ENCODE measurements at places on chromosomes 7 and 10.

- no peak for DNase-seq
These were observed 51.7 kb upstream of the ADAM12 start for GRCh38 chr10:126439942-126440341.

GRCh38 chr10:129280155-129280502 is 186.9 kb upstream of the MGMT start:
- no peak for DNase-seq

GRCh38 chr10:115572740-115573455 is 479.7 kb downstream of the ATRNL1 start:
- DNase-seq = no peak

DNA sequence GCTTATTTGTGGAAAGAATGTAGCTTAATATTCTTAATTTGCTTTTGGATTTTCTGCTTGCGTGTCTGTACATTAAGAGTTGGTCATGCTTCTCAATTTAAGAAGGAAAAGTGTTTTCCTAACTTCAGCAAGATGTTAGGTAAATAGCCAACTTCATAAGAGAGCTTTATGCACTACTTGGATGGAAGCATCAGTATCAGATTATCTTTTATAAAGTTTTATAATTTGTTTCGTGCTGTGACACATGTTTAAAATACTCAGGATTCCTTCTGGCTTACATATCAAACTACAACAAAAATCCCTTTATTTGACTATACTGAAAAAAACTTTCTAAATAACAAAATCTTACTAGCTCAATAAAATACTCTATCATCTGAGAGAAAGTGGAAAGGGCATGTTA is 34.8 kb upstream of the AGR2 start:
- no peak for DNase-seq

- DNase-seq = no peak
These were observed 32.1 kb upstream of the HECTD2 start for GRCh38 chr10:91378061-91378460.

DNA sequence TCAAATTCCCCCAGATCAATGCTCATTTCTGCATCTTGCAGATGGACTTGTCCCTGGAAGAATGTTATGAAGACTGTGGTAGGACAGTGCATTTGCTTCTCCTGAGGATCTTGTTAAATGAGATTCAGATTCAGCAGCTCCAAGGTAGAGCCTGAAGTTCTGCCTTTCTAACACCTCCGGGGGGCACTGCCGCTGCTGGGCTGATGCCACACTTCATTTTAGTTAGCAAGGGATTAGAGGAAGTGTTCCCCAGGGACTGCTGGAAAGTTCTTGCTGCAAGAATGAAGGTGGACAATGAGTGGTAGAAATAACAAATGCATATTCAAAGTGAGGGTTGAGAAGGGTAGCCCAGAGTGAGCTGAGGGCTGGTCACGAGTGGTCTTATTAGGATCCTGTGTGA is 434.3 kb upstream of the AKR1E2 start:
- DNase-seq = no peak

DNA sequence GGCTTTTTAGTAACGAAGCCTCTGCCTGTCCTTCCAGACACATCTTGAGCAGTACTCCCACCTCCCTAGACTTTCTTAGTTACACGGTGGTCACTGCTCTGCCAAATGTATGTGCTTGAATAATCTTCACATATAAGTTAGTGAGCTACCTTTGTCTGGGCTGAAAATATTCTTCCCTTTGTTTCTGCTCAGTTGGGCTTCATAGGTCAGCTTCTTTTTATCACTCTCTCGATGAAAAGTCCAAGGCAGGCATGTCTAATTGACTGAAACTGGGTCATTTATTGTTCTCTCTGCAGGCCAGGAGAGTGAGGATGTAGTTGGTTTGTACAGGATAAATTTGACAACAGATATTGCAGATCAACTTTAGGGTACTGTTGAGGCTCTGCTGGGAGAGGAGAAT is 636.7 kb upstream of the IGFBP3 start:
- no peak for DNase-seq

GRCh38 chr10:86261941-86262687 is 104.5 kb downstream of the GRID1 start:
- DNase-seq = peak; percentile 7

DNA sequence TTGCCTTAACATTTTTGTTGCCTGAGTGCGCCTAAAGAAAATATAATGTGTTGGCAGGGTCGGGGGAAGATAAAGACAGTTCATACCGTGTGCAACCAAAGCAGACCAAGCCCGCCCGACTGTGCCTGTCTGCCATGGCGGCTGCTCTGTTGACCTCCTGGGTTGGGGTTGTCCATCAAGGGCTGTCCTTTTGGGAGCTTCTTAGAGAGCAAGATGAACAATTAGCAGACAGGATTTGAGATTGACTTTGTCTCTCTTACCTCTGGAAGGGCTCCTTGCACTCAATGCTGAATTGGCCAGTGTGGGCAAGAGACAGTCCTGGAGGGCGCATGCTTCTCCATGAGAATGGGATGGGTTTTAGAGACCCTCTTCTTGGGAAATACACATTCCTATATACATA is 319.6 kb downstream of the GLRX3 start:
- DNase-seq = no peak

DNA sequence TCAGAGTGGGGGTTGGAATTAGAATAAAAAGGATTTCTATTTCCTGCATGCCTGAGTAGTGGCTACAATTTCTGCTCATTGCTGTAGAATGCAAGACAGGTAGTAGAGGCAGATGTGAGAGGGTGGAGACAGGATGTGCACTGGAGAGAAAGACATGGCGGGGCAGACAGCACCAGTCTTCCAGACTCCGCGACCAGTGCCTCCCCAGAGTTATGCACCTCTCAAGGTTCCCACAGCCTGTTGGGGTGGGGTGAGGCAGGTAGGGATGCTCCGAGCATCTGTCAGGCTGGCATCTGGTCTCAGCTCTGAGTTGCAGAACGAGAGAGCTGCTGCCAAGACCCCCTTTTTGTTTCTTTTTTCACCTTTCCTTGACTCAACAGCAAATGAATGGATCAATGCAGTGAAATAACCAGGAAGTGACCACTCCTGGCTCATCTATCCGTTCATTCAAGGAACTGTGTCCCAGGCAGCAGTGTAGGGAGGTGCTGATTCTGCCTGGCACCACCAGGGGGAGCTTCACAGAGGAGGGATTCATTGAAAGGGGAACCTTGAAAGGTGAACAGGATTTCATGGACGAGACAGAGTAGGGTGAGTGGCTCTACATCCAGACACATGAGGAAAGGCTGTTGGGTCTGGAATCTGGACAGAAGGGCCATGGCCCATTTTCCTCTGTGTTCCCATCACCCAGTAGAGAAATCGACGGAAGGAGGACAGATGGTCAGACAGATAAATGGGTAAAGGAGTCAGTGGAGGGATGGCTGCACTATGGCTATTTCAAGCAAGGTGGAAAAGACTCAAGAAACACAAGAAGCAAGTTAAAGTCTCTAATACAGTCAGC is 17.2 kb upstream of the SLC18A3 start:
- DNase-seq = no peak

- no peak for DNase-seq
These were observed 260.3 kb upstream of the FERD3L start for GRCh38 chr7:19405541-19405940.

- DNase-seq = no peak
These were observed 481.4 kb downstream of the PTPRN2 start for GRCh38 chr7:158106272-158106671.

- DNase-seq = no peak
These were observed 21.4 kb upstream of the AOC1 start for GRCh38 chr7:150830937-150831336.

DNA sequence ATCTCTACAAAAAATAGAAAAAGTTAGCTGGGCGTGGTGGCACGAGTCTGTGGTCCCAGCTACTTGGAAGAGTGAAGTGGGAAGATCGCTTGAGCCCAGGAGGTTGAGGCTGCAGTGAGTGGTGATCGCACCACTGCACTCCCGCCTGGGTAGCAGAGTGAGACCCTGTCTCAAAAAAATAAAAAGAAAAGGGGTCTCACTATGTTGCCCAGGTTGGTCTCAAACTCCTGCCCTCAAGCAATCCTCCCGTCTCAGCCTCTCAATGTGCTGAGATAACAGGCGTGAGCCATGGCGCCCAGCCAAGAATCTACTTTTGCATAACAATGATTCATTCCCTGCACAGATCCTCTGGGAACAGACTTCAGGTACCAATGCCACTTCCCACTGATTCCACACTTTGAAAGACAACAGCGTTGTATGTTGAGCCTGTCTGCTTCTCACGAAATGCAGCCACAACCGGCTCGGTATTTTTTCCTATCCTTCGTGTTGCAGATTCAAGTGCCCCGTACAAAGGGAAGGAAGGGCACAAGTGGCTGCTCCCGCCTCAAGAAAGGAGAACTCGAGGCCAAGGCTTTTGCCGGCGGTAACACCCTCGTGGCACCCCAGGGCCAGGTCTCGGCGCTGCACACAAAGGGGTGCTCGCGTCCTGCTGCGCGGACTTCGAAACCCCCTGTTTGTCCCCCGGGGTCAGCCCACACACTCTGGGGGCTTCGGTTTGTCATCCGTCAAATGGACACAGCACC is 745 bp downstream of the DAGLB start:
- DNase-seq = no peak

- DNase-seq = no peak
These were observed 4.4 kb downstream of the ZNF32 start for GRCh38 chr10:43644252-43644651.

DNA sequence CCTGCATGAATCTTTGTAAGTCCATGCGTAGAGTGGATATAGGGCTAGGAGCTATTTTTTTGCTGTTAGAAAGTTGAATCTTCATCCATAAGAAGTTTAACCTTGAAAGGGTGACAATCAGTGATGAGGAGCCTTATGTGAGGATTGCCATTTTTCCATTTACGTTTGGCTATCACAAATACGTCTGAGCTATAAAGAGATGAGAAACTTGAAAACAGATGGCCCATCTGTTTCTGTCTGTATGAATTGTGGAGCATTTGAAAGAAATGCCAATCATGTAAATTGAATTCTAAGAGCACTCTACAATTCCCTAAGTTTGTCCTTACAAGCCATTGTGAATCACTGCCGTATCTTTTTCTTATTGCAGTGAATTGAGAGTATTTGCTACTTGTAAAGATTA is 169.8 kb upstream of the TEX47 start:
- no peak for DNase-seq

- DNase-seq = no peak
These were observed 191.3 kb downstream of the HECW1 start for GRCh38 chr7:43303740-43304241.

DNA sequence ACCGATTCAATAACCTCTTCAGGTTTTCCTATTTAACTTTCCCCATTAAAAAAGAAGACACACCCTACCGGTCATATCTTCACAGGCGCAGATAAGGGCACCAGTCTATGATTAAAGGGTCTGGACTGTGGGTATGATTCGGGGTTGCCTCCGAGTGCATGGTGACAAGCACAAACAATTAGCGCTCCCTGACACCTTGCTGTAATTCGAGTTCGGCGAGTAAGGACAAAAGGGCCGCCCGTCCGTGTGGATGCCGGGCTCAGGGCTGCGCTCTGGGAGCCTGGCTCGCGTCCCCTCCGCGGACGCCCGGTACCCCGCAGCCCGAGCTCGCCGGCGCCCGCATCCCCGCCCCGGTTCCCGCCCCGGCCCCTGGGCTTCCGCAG is 111.9 kb upstream of the RHEB start:
- DNase-seq = no peak

- no peak for DNase-seq
These were observed at the start of gene HECW1 for GRCh38 chr7:43112459-43112940. Gene HECW1, plus strand, starts transcription at chr7:43112647. Its CDS starts 131,259 bp downstream, at chr7:43243906.

DNA sequence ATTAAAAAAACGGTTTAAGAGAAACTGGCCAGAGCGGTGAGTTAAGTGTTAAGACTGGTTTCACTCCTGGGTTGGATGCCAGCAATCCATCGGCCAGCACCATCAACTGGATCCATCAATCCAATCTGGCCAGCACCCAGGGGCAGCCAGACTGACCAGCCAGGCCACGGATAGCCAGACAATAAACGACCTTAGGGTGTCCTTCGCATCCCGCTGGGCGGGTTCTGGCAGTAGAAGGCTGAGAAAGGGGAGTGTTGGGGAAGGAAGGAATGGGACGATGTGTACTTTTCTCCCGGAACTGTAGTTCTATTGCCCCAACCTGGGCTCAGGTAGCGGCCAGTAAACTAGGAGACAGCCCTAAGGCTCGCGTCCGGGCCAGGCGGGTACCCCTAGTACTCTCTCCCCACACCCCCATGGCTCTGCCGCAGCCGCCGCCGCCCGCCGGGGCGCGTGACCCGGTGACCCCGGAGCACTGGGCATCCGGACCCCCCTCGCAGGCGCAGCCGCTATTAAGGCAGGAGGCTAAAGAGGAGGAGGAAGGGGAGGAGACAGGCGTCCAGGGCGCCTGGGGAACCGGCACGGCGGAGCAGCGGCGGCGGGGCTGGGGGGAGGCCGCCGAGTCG is at the start of gene CASD1:
Gene CASD1 (plus strand): TSS at position 546 of the 623 bp plus-strand sequence. CDS start 276 bp downstream, outside the sequence.
- no peak for DNase-seq

GRCh38 chr10:45379891-45380540 is 6.0 kb downstream of the ALOX5 start:
- no peak for DNase-seq

Data from NCI-H2081 treated with DMSO at 0.1 percent for 48 hours (cell line).